CD4-positive, alpha-beta T cell treated with Interleukin-17A for 4 hours (primary cell): ENCODE measurements at places on chromosomes 3 and 15.

DNA sequence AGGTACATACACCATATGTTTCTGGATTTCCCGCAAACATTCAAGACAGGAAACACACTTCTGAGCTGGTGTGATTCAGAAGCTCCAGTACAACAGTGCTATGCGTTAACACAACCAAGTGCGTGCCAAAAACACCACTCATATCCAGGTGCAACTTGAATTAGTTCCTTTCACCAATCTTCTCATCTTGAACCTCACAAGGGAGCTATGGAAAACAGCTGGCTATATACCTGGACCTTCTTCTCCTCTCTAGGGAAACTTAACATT lies 31.3 kb downstream of the SUSD5 start:
- no peak for DNase-seq

DNA sequence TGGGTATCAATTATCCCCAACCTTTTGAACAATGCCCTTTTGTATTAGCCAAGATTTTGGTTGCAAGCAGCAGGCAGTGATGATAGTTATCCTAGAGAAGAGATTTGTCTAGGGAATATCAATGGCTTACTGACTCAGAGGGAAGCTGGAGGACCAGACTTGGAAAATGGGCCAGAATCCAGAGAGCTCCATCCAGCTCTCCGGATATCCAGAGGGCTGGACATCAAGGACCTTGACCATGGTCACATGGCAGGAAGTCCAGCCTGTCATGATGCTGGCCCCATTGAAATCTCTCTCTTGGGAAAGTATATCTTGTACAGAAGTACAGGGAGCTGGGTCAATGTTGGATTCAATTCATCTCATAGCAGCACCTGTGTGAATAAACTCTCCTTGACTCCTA lies 148.5 kb upstream of the PDZRN3 start:
- DNase-seq, result no peak

DNA sequence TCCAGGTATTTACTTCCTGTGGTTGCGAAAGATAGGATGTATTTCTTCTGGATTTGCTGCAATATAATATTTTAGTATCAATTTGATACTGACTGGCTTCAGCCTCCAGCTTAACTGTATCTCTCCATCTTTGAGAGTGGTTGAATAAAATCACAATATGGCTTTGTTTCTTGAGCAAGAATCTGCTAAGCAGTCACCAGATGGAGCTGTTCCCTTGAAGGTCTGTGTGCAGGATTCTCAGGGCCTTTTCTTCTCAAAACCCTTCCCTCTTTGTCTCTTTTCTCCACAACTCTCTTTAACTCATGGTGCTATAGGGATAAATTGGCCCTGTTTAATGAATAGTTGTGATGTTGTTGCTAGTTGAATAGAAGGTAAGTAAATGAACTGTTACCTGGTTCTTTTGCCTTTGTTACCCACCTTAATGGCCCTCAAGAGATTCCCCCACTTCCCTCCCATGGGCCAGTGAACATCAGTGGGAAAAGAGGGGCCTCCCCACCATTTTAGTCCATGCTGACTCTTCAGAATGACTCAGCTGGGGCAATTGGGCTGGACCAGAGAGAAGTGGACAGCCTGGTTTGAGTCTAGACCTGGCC lies 34.8 kb upstream of the RAB6B start:
- DNase-seq, result no peak

DNA sequence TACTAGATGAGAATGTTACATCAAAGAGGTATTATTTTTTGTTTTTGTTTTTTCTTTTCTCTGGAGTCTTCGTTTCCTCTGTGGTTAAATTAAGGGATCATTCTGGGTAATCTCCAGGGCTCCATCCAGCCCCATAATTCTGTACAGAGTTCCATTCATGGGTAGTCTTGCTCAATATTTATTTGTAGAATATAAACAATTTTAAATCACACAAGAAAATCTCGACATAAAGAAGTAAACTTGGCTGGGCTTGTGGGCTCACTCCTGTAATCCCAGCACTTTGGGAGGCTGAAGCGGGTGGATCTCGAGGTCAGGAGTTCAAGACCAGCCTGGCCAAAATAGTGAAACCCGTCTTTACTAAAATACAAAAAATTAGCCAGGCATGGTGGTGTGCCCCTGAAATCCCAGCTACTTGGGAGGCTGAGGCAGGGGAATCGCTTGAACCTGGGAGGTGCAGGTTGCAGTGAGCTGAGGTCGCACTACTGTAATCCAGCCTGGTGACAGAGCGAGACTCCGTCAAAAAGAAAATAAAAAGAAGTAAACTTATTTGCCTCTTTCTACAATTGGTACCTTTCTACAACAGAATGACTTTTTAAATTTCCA lies 166.8 kb upstream of the TGFBR2 start:
- DNase-seq, result no peak

- no peak for DNase-seq
Measured at GRCh38 chr3:156637480-156638022, 36.8 kb upstream of the TIPARP start.

GRCh38 chr15:89912145-89912673 lies 543 bp downstream of the ARPIN start:
- no peak for DNase-seq

DNA sequence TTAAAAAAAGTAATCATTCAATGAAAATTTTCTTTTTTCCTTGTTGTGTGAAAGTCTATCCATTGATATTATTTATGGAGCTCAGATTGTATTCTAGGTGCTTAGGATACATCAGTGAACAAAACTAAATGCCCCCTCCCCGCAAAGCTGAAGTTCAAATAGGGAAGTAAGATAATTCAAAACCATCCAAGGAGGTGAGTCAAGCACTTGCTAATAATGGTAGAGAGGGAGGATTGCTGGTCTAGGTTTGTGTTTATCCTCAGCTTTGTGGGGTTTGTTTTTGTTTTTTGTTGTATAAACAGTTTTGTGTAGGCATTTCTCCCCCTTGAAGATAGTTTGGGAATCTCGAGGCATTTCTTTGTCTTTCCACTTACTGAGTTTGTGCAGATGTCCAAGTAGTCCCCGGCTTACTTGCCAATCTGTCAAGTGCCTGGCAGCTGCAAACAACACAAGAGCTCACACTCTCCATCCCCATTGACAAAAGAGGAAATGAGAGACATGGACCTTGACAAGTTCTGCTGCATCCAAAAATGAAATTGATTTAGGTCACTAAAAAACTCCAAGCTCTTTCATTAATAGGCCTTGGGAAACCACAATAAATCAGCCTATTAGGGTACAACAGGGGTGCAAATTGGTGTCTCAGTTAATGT lies 575.8 kb upstream of the TBL1XR1 start:
- no peak for DNase-seq

DNA sequence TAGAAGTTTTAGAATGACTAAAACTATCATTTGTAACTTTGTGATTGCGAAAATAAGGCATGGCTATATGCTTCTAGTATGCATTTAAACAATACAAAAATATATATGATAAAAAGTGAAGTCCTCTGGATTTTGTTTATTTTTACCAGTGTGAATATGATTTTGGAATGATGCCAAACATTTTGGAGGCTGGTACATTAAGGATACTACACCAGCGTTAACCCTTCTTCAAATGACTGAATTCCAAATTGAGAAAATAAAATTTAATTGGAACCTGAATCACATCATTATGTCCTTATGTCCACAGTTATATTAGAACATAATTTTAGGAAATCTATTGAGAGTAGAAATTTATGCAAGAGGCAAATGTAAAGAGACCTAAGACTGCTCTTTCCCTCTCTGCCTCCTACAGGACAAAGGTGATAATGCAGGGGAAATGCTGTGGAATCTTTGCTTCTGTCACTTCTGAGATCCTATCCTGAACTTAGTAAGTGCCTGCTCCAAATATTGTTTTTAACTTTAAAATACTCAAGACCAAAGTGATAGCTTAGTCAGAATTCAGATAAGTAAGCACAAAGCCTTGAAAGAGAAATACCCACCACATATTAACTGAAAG lies 121.1 kb upstream of the NANOGP8 start:
- no peak for DNase-seq

GRCh38 chr15:39627451-39628143 lies 46.7 kb downstream of the THBS1 start:
- no peak for DNase-seq

- DNase-seq, result peak; percentile 47
Measured at GRCh38 chr3:18489939-18490338, 64.8 kb upstream of the SATB1 start.

DNA sequence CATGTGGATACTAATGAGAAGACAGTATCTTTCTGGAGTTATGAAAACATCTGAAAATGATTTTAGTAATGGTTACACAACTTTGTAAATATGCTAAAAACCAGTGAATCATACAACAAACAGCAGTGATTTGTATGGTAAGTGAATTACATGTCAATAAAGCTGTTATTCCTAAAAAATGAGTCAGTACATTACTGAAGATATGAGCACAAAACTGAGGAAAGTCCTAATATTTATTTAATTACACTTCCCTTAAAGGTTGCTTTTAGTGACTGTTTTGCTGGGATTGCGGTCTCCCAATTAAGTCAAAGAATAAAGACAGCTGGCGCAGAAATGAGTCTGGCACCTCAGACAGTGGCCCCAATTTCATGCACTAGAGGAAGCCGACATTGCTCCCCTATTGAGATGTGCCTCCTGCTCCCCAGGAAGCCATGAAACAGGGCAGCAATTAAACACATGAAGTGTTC lies 50.9 kb upstream of the FSIP1 start:
- no peak for DNase-seq

DNA sequence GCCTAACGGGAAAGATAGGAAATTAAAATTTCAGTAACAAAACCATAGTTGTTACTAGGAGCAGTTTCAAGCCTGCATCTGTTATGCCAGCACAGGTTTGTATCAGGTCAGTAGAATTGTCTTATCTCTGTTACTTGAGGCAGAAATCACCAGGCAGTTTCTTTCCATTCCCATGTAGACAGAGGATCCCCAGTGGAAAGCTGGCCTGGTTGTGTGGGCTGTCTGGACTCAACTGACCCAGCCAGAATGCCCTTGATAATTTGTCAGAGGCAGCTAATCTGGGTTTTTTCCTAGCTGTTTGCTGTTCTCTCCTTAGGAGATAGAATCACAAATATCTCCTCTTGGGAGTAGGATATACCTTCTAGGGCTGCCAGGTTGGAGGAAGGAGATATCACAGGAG lies 1044.7 kb downstream of the IGSF11 start:
- DNase-seq, result no peak

GRCh38 chr3:16848007-16848406 lies 36.7 kb upstream of the PLCL2 start:
- DNase-seq, result no peak

DNA sequence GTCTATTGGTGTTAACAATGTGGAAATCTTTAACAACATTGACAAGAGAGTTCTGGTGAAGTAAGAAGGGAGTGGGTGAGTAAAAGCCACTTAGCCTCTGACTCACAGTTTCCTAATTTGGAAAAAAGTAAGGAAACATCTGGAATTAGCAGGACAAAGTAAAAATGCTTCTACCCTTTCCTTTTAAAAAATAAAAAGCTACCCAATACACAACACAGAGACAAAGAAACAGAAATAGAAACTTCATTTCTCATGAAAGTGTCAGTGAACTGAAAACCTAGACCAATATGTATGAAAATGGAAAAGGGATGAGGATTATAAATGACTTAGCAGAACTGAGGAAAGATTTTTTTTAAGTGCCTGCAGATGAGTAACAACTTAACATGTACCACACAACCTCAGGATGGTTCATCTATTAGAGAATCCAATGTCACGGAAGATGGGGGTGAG lies 65.4 kb downstream of the SSR3 start:
- no peak for DNase-seq

GRCh38 chr3:8851703-8852102 lies 82.3 kb upstream of the OXTR start:
- no peak for DNase-seq

GRCh38 chr15:90623854-90624253 lies 93.3 kb upstream of the BLM start:
- no peak for DNase-seq

- DNase-seq, result no peak
Measured at GRCh38 chr3:46353090-46353489, 821 bp upstream of the CCR2 start.

- no peak for DNase-seq
Measured at GRCh38 chr3:164235289-164236028, 842.8 kb downstream of the SI start.

- DNase-seq, result no peak
Measured at GRCh38 chr3:78258798-78259197, 1218.9 kb downstream of the ROBO2 start.

GRCh38 chr3:73475175-73475574 lies 149.6 kb downstream of the PDZRN3 start:
- DNase-seq, result no peak

DNA sequence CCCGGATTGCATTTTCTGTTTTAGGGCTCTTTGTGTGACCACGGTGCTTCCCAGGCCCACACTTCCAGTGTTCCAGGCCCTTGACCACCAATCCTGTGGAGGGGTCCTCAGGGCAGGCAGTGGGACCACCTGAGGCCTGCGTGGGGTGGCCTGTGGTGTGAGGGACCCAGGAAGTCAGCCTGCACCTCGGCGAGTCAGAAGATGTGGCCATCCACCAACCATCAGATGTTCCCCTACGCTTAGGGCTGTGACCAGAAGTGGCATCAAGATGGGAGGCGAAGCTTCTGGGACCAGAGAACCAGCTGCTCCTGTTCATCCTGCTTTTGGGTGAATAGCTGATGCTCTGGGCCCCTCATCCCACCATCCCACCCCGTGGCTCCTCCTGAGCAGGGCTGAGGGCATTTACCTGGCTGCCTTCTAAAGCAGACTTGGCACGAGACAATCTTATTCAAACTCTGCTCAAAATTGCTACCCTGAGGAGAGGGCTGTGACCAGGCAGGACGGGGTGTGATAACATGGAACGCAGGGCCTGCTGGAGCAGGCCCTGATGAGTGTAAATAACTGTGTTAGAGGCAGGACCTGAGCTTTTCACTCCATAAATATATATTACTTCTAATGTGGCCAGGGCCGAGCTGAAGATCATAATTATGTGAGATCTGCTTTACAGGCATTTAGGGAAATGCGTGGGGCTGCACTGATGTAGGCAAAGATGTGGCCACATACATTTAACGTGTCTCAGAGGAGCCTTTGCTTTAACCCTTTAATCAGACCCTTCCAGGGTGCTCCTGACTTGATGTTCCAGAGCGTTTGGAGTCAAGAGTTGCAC lies 28.8 kb downstream of the SMAD3 start:
- DNase-seq, result no peak

DNA sequence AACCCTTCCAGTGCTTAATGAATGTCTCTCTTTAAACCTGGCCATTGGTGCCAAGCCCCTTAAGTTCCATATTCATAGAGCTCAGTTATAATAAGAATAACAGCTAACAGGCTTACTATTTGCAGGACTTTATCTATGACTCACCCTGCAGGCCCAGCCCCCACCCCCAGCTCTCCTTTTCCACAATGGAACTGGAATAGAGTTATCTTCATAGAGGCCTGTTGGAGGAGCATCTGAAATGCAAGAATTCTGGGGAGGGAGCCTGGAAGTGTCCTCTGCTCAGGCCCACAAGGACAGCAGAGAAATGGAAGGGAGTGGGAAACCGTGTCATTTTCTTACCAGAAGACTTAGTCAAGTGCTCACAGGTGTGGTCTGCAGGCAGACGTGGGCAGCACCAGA lies 52.8 kb downstream of the SEMA5B start:
- no peak for DNase-seq

GRCh38 chr15:82714016-82714415 lies 4.3 kb upstream of the AP3B2 start:
- no peak for DNase-seq
